ENCODE measurements at places on chromosomes 7 and 10.
A peak's percentile ranks its signal among the peaks of the same experiment; 100 is the strongest.

GRCh38 chr7:130758429-130759056, 24.5 kb upstream of the KLF14 start:
- no peak for DNase-seq

DNA sequence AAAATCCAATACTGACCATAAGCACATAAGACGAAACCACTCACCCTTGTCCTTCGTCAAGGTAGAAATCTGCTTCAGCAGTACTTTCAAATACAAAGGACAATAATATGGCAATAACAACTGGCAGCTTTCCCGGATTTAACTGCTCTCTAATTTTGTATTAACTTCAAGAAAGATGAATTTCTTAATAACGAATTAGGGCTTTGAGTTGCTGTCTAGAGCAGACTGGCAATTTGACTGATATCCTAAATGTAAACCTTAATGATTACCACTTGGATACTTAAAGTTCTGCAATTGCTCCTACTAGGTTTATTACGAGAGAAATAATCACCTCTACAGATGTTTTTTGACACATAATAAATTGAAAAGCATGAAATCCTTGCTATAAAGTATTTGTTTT, 418.7 kb downstream of the MAGI2 start:
- DNase-seq, result no peak

GRCh38 chr10:6346631-6347030, 143.9 kb downstream of the PFKFB3 start:
- DNase-seq, result no peak

DNA sequence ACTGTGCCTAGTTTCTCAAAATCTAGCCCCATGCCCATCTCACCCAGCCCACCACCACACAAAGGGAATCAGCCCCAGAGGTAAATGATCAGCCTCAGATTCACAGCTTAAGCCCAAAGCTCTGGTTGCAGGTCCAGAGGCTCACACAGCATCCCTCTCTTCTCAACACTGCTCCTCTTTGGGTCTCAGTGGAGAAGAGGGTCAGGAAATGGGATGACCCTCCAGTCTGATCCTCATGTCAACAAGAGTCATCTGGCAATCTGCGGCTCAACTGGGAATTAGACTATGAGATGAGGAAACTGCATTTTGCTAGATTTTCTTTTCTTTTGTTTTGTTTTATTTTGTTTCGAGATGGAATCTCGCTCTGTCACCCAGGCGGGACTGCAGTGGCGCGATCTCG, 126.2 kb upstream of the PDLIM1 start:
- DNase-seq, result no peak

GRCh38 chr10:101066146-101066895, 4.5 kb downstream of the KAZALD1 start:
- peak; percentile 43 for DNase-seq

DNA sequence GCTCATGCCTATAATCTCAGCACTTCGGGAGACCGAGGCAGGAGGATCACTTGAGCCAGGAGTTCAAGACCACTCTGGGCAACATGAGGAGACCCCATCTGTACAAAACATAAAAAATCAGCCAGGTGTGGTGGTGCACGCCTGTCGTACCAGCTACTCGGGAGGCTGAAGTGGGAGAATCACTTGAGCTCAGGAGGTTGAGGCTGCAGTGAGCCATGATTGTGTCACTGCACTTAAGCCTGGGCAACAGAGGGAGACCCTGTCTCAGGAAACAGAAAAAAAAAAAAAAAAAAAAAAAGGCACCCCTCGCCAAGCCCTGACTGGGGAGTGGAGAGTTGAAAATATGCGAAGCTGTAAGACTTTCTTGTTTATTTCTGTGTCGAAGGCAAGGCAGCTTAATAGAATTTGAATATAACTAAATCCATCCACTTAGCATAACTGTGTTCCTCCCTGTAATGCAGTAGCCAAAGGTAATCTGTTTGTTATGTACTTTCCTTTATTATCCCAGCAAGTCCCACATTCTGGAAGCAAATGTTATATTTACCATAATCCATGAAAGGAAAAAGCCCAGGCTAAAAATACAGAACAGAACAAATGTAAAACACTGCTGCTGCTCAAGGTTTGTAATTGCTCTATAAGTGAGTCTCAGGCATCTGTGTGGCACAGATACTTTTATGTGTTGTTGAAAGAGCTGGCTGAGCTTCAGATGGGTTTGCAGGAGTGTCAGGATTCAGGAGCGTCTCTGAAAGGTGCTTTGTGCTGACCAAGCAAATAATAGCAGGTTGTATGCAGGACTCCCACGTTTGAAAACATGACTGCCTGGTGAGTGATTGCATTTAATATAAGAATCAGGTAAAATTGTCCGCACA, 127.2 kb downstream of the CELF2 start:
- DNase-seq, result no peak

GRCh38 chr10:43689007-43689491, 40.4 kb upstream of the ZNF32 start:
- DNase-seq, result no peak

DNA sequence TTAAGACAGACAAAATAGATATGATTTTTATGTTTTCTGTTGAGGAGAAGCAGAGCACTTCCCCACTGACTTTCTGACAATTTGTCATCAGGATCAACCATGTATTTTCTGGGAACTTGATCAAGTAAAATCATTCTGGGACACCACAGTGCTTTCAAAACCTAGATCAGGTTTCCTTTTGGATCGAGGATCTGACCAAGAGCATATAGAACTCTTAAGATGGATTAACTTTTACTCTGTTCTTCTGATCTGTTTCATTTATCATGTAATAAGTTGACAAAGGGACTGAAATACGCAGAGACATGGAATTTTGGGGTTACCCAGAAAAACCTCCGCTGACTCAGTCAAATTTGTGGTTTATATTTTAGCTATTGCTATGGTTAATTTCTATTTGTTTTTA, 136.0 kb upstream of the WNT16 start:
- no peak for DNase-seq

GRCh38 chr10:101453791-101454718, 100.1 kb downstream of the BTRC start:
- DNase-seq, result no peak

DNA sequence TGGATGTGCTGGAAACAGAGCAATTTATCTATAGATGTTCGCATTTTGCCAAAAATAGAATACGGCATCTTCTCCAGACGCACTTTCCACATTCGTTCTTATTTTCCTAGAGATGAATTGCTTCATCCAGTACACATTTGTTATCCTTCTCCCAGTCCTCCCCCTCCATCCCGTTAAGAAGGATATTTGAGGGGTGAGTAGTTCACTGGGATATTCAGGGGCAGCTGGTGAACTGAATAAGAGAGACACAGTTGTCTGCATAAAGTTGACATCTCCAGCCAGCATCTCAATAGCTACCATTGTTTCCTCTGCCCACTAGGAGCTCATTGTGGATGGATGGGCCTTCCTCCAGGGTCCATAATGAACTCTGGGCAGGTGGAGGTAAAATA, 456.8 kb upstream of the NRP1 start:
- DNase-seq, result no peak

GRCh38 chr10:21527598-21528235, 2.2 kb upstream of the SKIDA1 start:
- DNase-seq, result no peak

GRCh38 chr7:134098072-134098471, 29.1 kb upstream of the LRGUK start:
- no peak for DNase-seq

DNA sequence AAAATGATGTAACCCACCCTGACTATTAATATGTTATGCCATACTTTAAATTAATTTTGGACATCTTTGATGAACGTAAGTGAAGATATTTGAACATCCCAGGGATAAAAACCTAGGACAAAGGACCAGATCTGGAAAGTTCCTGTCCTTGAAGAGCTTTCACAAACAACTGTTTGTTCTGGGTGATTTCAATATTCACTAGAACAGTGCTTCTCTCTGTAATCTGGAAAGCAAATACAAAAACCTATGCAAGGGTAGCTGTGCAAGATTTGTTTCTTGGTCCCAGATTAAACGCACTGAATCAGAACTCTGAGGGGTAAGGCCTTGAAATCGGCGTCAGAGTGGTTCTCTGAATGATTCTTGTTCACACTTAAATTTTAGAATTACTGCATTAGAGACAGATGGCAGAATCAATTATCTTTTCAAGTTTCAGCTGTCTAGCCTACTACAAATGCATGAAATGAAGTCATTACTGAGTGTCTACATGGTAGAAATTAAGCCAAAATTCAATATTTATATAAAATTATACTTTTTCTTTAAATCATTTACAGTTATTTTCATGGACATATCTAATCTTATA, 69.6 kb upstream of the CSTF2T start:
- DNase-seq, result no peak

DNA sequence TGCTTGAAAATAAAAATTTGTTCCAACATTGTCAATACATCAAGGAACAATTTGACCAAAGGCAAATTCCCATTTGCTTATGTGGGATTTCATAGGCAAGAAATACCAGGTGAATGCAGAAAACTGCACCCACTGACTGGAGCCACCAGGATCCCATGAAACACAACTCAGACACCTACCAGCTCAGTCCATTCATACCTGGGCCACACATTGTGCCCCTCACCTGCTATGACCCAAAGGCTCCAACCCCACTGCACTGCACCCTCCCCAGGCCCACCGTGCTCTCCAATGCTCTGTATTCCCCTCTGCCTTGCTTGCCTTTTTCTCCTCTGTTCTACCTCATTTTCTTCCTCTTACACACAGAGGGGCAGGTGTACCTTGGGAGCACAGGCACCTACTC, 5.3 kb downstream of the NCAPG2 start:
- no peak for DNase-seq

DNA sequence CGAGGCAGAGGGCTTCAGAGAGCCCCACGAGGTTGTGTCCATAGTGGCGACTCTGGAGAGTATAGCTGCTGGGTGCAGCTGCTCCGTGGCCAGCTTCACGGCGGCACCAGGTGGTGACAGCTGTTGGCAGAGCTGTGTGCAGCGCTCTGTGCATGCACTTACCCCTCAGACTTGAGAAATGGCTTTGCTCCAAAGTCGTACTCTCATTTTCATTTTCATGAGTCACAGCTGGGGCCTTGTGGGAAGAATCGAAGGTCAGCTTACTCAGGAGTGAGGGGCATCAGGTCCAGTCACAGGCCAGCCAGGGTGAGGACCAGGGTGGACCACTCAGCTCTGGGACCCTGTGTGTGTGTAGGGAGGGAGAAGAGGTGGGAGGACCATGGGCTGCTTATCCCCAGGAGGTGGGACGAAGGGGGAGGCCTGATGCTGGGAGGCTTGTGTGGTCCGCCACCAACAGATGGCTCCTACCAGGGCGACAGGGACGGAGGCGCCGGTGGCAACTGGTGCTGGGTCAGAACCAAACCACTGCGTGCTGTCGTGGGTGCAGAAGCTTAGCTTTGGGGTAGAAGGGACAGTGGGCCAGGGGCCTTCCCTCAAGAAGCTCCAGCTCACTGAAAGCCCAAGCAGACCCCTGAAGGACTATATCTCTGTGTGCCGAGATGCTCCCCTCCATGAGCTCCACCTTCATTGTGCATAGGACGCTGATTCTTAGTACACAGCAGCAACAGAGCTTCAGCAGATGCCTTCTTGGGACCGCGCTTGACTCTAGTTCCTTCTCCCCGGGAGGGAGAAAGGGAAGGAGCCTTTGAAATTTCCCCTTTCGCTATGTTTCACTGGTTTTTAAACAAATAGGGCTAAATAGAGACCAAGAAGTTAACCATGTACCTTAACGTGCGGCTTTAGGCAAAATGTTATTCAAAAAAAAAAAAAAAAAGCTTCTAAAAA, 225.0 kb downstream of the CELF2 start:
- DNase-seq, result peak; percentile 42

DNA sequence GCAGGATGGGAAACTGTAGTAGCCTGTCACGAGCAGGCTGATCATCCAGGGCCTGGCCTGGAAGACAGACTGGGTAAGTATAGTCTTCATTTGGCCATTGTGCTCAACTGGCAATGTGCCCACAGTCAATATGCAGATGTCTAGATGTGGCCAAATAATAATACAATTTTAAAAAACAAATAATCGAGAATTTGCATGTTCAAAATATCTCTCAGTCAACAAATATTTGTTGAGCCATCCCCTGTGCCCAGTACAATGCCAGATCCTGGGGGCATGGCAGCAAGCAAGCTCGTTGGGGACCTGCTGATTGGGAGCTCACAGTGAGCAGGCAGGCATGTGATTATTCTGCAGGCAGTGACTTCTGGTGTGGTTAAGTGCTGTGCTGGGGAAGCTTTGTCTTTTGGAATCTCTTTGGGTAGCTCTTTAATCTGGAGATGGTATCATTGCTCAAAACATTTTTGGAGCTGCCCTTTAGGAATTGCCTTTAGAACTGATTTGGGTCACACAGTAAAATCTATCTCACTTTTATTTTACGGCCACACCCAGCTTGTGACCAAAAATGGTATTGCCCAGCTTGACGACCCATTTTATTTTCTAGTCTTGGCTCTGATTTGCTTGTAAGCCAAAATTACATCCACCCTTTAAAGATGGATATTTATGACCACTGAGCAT, 92.2 kb downstream of the PLCE1 start:
- DNase-seq, result no peak

GRCh38 chr7:49522111-49522510, 251.3 kb upstream of the VWC2 start:
- DNase-seq, result no peak

DNA sequence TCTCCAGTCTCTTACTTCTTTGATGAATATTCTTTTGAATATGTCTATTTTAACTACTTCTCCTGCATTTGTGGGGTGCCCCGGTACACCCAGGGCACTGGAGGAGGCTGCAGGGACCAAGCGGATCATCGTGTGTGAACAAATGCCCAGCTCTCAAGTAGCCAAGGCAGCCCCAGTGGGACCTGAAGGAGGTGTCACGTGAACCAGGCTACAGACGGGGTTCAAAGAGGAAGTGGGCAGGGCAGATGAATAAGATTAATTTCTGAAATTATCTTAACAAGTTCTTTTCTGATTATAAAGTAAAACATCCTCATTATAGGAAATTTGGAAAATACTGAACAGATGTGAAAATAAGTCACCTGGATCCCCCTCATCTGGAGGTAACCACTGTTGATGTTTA, 78.4 kb upstream of the DUSP5 start:
- no peak for DNase-seq

DNA sequence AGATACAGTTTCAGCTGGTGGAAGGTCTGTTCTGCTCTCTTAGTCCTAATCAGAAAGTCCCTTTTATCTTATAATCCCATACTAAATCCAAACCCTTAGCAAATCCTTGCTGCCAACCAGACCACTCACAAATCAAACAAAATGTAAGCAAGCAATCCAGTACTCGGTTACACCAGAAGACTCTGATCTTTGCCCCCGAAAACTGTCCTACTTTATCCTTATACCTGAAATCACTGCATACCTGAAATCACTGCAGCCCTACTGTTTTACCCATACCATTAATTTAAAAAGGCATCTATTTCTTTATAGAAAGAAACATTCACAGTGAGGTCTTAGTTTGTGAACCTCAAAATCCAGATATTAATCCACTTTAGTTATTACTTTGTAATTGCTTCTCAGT, 64.7 kb downstream of the GSDME start:
- DNase-seq, result no peak

DNA sequence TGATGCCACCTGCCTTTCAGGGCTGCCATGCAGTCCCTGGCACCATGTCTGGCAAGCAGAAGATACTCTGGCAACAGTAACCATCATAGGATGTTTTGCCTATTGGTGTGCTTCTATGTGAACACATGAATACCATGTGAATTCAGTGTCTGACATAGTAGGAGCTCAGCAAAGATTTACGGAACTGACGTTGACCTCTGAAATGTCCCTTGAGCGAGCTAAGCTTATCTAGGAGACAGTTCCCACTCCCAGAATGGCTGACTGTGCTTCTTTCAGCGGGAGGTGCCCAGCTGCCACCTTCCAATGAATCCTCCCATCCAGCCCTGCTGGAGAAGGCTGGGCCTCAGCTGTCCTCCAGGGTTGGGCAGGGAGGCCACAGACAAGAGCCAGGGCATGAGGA, 71.2 kb upstream of the LRRC18 start:
- no peak for DNase-seq

GRCh38 chr10:22086730-22087401, 83.3 kb upstream of the DNAJC1 start:
- no peak for DNase-seq

All from stimulated activated CD4-positive, alpha-beta T cell treated with anti-CD3 and anti-CD28 coated beads, Interleukin-1b, Interleukin-23, amount 100 ng/mL, for 48 hours (primary cell).